ENCODE measurements at places on chromosomes 7 and 10.

- DNase-seq = no peak
Measured at GRCh38 chr10:114772496-114773196, 48.9 kb upstream of the FHIP2A start.

DNA sequence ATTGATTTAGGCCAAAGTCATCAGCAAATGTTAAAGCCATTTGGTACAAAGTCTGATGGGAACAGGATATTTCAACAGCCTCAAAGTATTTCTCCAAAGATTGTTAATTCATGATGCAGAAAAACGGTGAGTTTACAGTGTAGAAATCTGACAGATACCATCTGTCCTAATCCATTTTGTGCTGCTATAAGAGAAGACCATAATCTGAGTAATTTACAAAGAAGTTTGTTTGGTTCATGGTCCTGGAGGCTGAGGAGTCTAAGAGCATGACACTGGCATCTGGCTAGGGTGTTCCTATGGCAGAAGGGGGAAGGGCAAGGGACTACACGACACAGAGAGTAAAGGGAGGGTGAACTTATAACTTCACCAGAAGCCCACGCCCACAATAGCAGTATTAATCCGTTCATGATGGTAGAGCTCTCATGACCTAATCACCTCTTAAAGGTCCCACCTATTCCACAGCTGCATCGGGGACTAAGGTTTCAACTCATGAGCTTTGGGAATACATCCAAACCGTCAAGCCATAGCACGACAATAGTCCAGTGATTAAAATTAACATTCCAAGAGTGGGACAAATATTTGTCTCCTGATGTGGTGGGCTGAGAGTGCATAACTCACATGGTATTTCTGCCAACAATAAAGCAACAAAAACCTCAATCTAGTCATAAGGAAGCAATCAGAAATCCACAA, 298.6 kb upstream of the AKR1E2 start:
- DNase-seq = no peak

DNA sequence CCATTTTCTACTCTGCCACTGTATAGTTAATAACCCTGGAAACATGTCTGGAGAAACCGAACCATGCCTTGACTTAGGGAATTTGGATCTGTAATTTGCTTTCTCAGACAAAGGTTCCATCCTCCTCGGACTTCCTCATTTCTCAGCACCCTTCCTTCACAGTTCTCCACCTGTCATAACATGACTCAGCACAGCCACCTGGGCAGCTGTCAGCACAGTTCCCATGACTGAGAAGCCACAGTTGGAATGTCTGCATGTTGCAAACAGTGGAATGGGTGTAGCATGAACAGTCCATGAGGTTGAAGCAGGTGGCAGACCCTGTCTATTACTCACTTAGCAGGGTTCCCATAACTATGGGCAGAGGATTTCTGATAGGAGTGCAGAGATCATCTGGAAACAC, 634 bp upstream of the OR9A4 start:
- no peak for DNase-seq

DNA sequence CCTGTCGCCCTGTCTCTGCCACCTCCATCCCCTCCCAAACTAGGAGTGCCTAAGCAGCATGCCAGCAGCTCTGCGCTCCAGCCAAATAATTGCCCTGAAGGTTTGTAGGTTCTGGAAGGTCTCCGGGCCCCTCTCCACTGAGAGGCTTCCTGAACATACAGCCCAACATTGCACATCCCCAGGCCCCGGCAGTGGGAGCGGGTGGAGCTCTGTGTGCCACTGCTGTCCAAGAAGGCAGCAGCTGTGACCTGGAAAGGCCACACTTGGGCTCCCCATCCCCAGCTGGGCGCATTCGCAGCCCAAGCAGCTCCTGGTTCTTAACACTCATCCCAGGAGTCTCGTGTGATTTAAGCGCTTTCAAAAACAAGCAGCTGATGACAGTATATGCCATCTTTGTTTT, 95.7 kb downstream of the COL13A1 start:
- no peak for DNase-seq

- DNase-seq = no peak
Measured at GRCh38 chr7:108529341-108529740, 3.4 kb upstream of the PNPLA8 start.

DNA sequence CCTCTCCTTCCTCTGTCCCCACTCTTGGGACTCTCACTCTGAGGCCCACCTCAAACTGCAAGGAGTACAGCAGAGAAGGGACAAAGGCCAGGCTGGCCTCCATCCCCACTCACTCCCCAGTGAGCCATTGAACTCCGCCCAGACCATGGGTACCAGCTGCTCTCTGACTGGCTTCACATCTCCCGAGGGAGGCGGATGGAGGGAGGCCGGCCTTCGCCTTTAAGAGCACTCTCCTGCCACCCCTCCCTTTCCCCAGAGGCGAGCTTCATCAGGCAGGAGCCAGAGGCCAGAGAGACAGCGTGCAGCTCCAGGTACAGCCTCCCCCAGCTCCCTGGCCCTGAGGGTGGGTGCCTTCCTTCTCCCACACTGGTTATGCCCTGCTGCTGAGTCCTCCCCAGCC, 1.8 kb upstream of the LDB3 start:
- no peak for DNase-seq

DNA sequence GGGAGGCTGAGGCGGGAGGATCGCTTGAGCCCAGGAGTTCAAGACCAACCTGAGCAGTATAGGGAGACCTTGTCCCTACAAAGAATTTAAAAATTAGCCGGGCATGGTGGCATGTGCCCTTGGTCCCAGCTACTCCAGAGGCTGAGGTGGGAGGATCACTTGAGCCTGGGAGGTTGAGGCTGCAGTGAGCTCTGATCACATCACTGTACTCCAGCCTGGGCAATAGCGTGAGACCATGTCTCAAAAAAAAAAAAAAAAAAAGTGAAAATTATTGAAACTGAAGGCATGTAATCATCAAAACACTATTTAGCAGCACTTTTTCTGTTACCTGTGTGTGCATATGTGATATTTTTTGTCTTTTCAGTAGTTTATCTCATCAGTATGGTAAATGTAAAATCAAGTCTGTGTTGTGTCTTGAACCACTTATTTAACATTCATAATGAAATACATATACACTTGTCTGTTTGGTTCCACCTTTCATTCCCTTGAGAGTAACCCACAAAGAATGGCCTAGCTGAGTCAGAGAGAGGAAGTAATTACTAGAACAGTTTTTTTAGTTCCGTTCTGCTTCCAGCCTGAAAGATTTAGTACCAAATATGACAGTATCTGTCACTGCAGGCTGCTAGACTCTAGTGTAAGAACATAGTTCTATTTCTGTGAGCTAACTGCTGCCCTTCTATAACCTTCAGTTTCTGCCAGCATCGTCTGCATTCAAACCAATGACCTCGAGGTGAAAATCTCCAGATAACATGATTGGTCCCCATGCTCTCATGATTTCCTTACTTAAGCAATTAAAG, 68.6 kb downstream of the MMRN2 start:
- DNase-seq = no peak

GRCh38 chr10:32271617-32272016, 75.3 kb downstream of the EPC1 start:
- DNase-seq = no peak

- no peak for DNase-seq
Measured at GRCh38 chr7:99042957-99043356, 101.0 kb downstream of the SMURF1 start.
